ENCODE measurements at places on chromosomes 5 and 9.

- no peak for DNase-seq
These were observed 201.8 kb upstream of the CDKN2B start for GRCh38 chr9:22210936-22211335.

DNA sequence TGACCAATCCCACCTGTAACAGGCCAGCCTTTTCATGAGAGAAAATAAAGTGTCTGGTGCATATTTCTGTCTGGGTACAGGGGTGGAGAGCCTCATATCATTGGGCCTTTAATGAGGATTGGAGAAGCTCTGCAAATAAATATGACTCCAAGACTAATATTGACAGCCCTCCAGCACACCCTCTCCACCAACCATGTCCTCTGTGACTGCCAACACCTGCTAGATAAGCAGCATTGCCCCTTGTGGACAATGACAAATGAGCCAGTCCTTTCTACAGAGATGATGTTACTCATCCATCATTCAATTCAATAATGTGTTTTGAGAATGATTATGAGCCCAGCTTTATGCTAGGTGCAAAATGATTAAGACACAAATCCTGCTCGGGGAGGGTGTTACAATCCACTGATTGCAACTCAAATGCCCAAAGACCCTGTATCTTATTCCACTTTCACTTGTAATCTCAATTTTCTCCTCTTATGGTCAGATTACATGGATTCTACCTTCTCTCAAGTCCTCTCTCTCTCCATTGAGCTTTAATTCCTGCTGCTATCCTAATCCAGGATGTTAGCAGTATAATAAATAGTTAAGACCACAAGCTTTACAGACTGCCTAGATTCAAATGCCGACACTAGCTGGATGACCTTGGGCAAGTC lies 2.1 kb upstream of the GFRA3 start:
- DNase-seq: peak; percentile 33

DNA sequence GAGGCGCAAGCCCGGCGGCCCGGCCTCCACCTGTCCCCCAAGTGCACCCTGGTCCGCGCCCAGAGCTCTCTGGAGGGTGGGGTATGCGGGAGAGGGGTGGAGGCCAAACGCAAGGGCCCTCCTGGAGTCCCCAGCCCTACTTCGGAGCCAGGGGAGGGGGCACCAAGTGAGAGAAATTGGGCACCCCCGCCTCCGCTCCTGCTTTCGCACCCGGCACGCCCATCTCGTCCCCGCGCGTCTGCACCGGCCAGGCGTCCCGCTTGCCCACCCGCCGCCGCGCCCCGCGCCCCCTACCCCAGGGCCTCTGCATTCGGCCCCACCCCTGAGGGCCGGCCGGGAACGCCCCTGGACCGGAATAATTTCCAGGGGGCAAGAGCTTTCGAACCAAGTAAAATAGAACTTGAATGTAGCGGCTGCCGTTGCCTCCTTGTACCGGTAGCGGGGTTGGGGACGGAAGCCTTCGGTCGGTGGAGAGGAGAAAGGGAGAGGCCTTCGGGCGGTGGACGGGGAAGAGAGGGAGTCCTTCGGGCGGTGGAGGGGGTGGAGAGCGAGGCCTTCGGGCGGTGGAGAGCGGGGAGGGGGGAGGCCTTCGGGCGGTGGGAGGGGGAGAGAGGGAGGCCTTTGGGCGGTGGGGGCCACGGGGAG lies 694 bp upstream of the PHPT1 start:
- DNase-seq: peak; percentile 53

GRCh38 chr9:99222416-99223270 lies 561 bp downstream of the SEC61B start:
- DNase-seq: no peak

GRCh38 chr5:131361677-131362315 lies 97.9 kb downstream of the CDC42SE2 start:
- no peak for DNase-seq

Data from SW480 (cell line).